ENCODE measurements at places on chromosomes 7 and 10.

- DNase-seq = no peak
Observed at GRCh38 chr7:22662036-22662435, 65.0 kb upstream of the IL6 start.

DNA sequence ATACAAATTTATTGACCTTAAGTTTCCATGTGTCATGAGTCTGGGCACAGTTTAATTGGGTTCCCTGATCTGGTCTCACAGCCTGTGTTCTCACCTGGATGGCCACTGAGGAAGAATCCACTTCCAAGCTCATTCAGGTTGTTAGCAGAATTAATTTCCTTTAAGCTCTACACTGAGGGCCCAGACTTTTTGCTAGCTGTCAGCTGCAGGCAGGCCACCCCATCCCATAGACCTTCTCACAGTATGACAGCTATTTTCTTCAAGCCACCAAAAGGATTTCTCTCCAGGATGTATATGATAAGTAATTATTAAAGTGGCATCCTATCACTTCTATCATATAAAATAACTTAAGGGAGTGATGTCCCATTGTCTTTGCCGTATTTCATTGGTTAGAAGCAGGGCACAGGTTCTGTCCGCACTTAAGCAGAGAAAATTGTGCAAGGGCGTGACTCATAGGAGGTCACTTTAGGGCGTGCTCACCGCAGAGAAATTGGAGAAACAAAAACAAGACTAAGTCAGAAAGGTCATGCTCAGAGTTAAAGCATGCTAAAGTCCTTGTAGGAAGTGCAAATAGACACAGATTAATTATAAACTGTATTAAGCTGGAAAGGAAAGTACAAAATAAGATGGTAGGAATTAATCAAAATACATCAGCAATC is 109.9 kb downstream of the AHR start:
- no peak for DNase-seq

- DNase-seq = no peak
Observed at GRCh38 chr7:88020953-88021665, 87.1 kb downstream of the ADAM22 start.

DNA sequence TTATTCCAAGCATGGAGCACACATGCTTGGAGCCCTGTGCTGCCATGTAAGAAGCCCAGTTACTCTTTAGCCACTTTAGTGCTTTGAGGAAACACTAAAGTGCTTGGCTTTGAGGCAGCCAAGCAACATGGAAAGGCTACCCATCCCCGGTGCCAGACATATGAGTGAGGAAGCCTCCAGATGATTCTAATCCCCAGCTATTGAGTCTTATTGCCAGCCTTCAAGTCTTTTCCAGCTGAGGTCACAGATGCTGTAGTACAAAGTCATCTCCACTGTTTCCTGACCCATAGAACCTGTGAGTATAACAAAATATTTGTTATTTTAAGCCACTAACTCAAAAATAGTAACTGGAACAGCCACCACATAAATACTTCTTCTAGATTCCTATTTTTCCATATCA is 91.4 kb upstream of the CYP26C1 start:
- DNase-seq = no peak

GRCh38 chr10:132921818-132922807 is 20.3 kb downstream of the CFAP46 start:
- no peak for DNase-seq

DNA sequence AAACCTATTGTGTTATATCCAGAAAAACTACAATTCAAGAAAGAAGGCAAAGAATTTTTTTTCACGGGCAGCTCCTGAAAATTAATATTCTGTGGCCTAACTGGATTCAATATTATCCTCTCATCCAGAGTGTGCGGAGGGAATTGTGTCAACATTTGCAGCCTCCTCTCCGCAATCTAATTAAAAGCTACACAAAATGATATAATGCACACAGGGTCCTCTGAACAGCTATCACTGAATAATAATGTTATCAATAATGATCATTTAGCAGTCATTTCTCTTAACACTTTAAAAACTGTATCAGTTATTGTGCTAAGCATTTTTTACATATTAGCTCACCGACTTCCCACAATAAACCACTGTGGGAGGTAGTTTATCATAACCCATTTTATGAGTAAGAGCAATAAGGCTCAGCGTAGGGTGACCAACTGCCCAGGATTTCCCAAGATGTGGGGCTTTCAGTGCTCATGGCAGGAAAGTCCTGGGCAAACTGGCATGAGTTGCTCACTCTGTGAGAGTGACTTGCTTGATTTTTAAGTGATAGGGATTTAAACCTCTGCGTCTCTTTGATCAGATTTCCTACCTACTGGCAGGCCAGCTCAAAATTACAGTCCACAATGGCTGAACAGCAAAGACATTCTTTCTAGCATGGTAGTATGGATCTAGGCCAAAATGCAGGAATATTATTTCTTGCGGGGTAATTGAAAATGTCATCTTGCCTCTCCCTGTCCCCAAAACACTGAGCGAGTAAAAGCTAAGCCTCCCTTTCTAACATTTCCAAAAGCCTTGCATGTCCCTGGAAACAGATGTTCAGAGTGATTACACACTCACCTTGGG is 65.7 kb downstream of the AOAH start:
- DNase-seq = no peak

- no peak for DNase-seq
Observed at GRCh38 chr7:5172196-5172775, 17.7 kb upstream of the WIPI2 start.

DNA sequence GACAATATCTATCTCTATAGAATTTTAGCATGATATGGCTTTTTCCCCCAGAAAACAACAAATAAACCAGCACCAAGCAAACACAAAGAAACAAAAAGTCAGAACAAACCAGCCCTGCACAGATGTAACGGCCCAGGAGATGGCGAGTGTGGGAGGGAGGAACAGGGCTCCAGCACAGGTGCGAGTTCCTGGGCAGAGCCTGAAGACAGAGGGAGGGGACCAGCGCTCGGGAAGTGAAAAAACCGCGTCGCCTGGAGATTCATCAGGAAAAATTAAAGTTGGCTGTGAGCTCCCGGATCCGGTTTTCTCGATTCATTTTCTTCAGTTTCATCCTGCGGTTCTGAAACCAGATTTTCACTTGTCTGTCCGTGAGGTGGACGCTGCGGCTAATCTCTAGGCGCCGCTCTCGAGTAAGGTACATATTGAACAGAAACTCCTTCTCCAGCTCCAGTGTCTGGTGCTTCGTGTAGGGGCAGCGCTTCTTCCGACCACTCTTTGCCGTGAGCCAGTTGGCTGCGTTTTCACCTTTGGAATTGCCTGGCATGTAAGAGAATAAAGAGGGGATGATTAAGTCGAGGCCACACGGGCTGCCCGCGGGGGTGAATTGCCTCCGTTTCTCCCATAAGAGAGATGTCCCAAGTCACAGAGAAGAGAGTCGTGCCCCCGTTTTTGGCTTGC is 2.3 kb downstream of the HOXA10 start:
- no peak for DNase-seq

GRCh38 chr10:96743988-96744585 is 23.8 kb upstream of the PIK3AP1 start:
- no peak for DNase-seq

DNA sequence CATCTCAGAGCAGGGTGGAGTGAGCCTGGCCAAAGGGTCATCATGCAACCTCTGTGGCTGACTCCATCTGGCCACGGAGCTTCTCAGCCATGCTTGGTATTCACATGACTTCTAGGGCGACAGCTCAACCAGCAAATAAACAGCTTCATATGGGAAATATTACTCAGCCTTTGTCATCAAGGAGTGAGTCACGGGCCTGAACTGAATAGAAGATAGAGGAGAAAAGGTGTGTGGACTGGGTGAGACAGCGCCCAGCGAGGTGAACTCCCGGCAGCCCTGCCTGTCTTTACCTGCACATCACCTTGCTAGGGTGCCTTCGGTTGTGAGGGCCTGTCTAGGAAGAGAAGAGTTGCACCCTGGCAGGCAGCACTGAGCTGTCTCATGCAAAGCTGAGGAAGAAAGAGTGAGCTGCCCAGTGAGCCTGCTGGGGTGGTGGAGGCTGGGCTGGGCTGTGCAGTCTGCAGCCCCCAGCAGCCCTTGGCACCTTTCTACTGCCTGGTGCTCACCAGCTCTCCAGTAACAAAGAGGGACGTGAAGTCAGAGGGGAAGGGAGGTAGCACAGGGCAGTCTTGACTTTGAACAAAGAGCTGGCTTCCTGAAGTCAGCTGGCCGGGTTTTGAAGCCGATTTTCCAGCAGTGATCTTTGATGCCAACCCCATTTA is 114.2 kb downstream of the EGFR start:
- no peak for DNase-seq

- no peak for DNase-seq
Observed at GRCh38 chr7:41925946-41926345, 223.1 kb upstream of the INHBA start.

- no peak for DNase-seq
Observed at GRCh38 chr10:69269761-69270160, 8.5 kb upstream of the HK1 start.

- no peak for DNase-seq
Observed at GRCh38 chr10:83476211-83476610, 663.1 kb upstream of the GHITM start.

DNA sequence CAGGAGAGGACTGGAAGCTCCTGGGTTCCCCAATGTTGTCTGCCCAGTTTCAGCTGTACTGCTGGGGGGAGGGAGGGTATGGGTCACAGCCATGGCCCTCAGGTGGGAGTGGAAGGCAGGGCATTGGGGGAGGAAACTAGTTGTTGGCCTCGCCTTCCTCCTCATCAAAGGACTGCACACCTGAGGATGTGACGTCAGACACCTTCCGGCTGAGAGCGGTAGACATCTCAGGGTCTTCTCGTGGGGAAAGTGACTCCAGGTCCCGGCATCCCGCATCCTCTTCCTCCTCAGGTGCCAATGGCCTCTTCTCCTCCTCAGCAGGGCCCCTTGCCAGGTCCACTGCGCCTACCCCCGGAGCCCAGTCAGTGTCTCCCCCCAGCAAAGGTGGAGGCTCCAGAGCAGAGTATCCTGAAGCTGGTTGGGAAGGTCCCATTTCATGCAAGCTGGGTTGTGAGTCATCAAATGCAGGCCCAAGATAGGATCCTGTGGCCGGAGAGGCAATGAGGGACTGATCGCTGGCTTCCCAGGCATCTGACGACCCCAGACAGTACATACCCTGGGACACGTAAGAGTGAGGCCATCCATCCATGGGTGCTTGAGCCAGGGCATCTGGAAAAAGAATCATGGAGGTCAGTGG is 6.0 kb downstream of the FAM131B start:
- no peak for DNase-seq

DNA sequence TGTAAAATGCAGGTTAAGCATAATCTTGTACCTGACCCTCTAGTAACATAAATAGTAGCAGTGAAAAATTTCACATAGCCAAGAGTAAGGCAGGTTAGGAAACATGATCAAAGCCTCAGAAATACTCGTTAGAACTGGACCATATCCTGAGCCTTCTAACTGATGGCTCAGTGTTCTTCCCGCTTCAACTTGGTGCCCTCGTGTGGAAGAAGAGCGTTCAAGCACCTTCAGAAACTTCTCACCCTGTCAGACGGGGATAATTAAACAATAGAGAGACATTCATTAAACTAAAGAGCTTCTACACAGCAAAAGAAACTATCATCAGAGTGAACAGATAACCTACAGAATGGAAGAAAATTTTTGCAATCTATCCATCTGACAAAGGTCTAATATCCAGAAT is 124.5 kb downstream of the MYOF start:
- DNase-seq = no peak

DNA sequence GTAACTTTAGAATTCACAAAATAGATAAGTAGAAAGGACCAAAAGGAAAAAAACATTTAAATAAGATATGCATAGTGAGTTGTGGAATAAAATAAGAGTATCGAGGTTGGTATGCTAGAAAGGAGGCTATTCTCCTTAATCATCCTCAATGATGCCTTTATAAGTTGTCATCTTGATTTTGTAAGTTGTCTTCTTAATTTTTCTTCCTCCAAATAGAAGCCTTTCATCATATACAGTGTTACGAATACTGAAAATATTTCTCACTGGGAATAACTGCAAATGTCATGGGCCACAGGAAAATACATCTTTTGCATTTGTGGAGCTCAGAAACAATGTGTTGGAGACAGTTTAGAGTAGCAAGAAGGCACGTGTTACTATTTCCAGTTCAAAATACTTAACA is 31.5 kb upstream of the PRTFDC1 start:
- no peak for DNase-seq

- no peak for DNase-seq
Observed at GRCh38 chr7:108109221-108109908, 20.8 kb downstream of the LAMB4 start.

DNA sequence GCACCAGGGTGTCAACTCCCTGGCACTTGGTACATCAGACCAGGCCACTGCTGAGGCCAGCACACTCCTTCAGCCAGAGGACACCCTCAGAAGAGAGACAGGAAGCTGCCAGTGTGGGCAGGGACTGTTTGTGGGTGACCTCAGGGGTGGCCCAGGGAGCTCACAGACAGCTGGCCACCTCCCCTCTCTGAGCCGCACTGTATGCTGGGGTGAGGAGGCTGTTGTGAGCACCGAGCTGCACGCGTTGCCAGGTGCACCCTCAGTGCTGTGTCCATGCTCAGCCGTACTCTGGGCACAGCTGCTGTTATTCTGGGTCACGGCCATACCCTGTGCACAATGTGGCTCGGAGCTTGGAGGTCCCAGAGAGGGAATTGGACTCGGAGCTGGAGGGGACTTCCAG is 61.5 kb upstream of the NANOS1 start:
- no peak for DNase-seq

DNA sequence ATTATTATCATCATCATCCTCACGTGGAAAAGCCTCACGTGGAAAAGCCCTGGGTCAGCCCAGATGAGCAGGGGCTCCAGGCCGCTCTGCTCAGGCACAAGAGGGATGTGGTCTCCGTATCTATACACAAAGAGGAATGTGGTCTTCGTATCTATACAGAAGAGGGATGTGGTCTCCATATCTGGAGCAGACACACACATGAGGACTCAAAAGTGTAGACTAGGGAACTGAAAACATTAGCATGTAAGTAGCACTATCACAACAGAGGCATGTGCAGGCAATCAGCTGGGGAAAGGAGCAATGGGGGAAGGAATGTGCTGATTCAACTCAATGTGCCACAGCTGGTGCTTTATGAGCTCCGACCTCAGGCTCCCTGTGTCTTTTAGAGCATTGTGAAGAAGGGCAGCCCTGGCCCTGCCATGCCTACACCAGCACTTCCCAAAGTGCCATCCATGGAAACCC is 86.5 kb downstream of the PLXNA4 start:
- no peak for DNase-seq

Measured in dorsolateral prefrontal cortex (tissue), 122 donors.